ENCODE measurements at places on chromosomes 6 and 20.

- DNase-seq = peak; percentile 13
Observed at GRCh38 chr6:20946022-20946421, 411.8 kb downstream of the CDKAL1 start.

DNA sequence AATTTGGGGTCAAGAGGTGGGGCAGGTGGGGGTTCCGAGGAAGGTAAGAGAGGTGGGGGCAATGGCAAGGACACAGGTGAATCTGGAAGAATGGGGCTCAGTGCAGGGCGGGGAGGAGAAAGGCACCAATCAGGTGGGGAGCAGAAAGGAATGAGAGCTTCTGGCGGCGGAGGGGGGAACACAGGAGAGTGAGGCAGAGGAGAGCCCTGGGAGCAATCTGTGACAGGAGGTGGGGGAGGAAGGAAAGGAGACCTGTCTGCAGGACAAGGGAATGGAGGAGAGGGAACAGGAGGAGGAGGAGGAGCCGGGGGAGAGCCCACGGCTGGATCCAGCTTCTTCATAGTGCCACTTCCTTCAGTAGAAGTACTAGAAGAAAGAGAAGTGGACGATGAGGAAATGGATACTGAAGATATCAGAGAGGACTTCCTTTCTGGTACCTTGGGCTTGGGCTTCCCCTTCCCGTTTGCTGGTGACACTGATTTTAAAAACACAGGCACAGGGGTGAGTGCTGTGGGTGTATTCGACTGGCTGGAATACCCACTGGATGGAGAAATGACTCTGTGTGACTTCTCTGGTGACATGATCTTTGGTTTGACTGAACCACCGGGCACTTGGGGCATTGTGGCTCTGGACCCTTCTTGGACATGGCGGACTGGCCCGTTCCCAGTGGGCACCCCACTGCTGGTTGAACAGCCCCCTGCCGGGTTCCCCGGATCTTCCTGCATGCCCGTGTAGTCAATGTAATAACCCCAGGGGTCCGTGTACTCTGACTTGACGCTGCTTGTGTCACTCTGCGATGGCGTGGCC, 27.4 kb downstream of the HEBP2 start:
- DNase-seq = no peak

GRCh38 chr20:24379484-24379927, 89.9 kb upstream of the SYNDIG1 start:
- no peak for DNase-seq

- no peak for DNase-seq
Observed at GRCh38 chr20:64062276-64062595, 762 bp upstream of the TCEA2 start.

- no peak for DNase-seq
Observed at GRCh38 chr6:46972531-46972930, 50.8 kb upstream of the ADGRF5 start.

DNA sequence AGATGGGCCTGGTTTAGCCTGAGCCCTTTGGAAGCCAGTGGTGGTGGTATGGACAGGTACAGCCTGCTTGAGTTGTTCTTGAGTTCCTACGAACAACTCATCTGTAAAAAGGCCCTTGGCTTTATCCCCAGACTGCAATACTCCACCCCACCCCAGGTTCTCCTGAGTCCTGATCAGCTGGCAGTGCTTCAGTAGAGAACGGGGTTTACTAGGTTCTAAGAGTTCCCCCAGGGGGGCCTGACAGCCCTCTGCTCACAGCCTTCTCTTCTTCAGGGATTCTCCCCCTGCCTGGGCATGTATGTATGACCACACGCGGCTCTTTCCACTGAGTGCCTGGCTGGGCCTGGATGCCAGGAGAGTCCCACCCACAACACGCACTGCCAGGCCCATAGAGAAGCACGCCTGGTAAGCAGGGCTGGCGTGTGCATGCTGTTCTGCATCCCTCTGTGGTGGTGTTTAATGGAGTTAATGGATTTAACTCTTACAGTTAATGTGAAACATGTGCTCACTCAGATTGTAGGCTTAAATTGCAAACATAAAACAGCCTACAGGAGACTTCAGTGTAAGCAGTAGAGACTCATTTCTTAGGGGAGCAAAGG, 44.3 kb upstream of the SLC4A11 start:
- DNase-seq = no peak

DNA sequence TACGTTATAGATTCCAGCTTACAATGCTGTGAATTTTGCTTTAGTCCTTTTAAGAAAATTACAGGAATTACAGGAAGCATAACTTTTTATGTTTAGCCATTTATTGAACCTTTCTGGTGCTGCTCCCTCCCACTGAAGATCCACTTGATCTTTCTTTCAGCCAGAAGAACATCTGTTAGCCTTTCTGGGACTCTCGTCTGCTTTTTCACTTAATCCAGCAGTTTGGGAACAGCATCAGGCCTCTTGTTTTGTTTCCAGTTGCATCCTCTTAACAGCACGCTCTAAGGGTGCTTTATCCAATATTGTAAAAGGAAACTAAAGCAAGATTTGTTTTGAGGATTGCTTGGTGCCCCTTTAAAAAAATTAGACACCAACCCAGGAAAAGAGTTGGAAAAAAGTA, 10.3 kb upstream of the CYP24A1 start:
- DNase-seq = no peak

DNA sequence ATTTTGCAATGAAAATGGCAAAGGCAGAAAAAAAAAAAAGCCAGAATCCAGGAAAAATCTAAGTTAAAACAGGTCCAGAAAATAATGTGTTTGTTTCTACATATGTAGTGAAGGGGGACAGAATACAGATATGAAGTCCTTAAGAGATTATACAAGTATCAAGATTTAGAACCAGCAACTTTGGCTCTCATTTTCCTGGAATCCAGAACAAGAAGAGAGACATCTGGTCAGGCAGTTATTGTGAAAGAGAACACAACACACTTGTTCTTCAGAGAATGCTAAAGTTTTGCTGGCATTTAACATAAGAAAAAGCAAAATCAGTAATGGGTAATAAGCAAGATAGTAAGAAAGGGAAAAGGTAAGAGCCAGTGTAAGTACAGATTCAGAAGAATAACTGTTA, 21.1 kb downstream of the BAG2 start:
- DNase-seq = no peak

DNA sequence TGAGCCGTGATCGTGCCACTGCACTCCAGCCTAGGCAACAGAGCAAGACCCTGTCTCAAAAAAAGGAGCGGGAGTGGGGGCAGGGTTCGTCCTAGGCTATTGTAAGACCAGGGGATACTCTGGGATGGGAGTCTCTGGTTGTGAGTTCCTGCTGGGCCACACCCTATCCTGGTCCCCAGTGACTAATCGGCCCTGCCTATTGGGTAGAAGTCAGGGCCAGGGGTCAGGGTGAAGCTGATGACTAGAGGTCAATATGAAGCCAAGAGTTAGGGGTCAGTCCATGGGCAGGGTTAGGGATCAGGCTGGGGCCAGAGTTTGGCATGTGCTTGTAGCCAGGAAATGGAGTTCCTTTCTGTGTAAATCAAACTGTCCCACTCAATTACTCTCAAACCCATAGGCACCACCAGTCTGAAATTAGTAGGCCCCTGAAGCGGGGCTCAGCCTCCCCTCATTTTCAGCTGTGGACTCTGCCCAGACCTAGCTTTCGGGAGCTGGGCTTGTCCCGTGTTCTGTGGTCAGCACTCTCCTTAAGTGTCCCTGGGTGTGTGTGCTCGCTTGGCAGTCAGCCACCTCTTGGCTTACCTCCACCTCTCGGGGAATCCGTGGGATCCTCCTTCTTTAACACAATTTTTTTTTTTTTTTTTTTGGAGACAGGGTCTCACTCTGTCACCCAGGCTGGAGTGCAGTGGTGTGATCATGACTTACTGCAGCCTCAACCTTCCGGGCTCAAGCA, 1.8 kb downstream of the HSPA12B start:
- no peak for DNase-seq

GRCh38 chr6:98946266-98946878, 1.4 kb downstream of the FBXL4 start:
- DNase-seq = no peak

- DNase-seq = no peak
Observed at GRCh38 chr6:68328156-68328555, 306.9 kb upstream of the ADGRB3 start.

GRCh38 chr6:13892017-13892645, 32.6 kb upstream of the RNF182 start:
- DNase-seq = no peak

GRCh38 chr20:4519534-4519933, 202.2 kb upstream of the PRND start:
- no peak for DNase-seq

- no peak for DNase-seq
Observed at GRCh38 chr6:7787137-7787608, 61.3 kb downstream of the BMP6 start.

- DNase-seq = no peak
Observed at GRCh38 chr6:129183681-129184301, 300.9 kb downstream of the LAMA2 start.

- no peak for DNase-seq
Observed at GRCh38 chr6:159777240-159777904, 12.0 kb downstream of the TCP1 start.

DNA sequence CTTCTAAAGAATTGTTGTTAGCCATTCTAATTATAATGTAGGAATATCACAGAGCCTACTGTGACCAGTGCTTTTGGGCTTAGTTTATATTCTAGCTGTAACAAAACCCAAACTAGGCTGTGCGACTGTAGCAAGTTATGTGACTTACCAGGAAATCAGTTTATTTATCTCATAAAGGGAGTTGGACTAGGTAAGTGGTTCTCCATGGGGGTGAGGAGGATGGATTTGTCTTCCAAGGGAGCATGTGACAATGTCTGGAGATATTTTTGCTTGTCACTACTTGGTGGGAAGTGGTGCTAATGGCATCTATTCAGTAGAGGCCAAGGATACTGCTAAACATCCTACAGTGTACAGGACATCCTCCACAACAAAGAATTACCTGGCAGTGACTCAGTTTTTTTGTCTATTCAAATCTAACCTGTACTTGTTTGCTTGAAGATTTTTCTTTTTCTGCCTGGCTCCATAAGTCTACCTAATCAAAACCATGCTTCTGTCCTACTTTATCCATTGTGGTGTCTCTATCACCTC, 32.5 kb downstream of the ZFAND3 start:
- DNase-seq = no peak

DNA sequence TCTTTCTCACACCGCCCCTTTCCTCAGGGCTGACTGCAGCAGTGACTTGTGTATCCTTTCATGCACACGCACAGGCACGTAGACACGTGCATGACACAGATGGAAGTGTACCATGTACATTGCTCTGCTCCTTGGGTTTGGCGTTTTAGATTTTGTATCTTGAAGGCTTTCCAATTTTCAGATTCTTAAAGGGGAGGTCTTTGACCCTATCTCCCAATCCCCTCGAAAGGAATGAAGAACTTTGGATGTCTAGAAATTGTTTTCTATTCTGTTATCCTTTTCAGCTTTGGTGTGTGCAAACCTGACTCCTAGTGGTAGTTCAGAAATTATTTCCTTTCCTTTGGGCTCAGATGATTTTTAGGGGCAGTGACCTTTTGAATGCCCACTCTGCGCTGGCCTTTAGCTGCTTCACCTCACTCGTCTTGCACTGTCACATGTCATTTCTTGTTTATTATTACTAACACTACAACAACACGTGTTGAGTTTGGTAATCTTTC, 63.0 kb downstream of the HIVEP1 start:
- no peak for DNase-seq

GRCh38 chr6:2157441-2158127, 87.8 kb downstream of the GMDS start:
- peak; percentile 12 for DNase-seq

- DNase-seq = no peak
Observed at GRCh38 chr6:157806856-157807215, 16.2 kb upstream of the SNX9 start.

- no peak for DNase-seq
Observed at GRCh38 chr20:10005885-10006284, 28.9 kb upstream of the ANKEF1 start.

- DNase-seq = no peak
Observed at GRCh38 chr6:14258117-14258516, 140.5 kb downstream of the CD83 start.

DNA sequence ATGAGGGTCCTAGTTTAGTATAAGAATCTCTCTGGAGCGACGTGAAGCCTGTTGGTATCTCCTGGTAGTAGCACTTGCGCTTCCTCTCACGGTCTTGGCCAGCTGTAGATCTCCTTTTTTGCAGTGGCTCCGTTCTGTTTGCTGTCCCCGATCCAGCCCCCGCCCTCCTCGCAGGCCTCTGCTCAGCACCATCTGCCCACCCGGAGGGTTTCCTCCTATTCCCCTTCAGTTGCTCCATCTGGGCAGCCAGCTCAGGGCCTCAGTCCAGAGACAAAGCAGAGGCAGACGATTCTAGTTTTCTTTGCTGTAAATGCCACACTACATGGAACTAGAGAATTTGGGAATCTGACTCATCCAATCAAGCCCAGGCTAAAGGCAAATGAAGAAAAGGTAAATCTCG, 126.6 kb downstream of the TIAM2 start:
- no peak for DNase-seq

- no peak for DNase-seq
Observed at GRCh38 chr6:72642435-72642834, 20.6 kb downstream of the KCNQ5 start.

GRCh38 chr6:169881398-169881797, 130.0 kb downstream of the ERMARD start:
- no peak for DNase-seq

DNA sequence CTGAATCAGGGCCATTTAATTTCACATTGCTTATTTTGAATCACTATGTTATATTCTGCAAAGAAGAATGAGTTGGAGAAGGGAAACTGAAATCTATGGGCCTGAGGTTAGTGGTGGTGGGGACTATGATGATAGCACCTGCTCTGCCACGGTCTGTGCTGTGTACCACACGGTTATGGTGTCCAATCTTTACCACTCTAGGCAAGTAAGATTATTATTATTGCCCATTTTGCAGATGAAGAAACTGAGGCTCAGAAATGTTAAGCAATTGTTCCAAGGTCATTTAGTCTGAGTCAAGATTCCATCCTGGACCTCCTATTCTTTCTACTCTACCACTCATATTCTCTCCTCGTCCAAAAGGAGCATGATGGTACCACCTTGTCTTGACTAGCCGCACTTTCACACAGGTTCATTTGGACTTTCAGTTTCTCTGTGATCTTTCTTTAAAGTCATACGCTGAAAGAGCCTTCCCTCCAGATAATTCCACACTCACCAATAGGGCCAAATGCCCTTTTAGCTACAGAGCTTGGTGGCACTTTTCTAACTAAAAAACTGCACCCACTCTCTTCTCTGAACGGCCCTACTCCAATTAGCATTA, 56.2 kb downstream of the GFOD1 start:
- DNase-seq = no peak

Measured in GM06990 (cell line).